ENCODE measurements at places on chromosomes 1 and 21.

DNA sequence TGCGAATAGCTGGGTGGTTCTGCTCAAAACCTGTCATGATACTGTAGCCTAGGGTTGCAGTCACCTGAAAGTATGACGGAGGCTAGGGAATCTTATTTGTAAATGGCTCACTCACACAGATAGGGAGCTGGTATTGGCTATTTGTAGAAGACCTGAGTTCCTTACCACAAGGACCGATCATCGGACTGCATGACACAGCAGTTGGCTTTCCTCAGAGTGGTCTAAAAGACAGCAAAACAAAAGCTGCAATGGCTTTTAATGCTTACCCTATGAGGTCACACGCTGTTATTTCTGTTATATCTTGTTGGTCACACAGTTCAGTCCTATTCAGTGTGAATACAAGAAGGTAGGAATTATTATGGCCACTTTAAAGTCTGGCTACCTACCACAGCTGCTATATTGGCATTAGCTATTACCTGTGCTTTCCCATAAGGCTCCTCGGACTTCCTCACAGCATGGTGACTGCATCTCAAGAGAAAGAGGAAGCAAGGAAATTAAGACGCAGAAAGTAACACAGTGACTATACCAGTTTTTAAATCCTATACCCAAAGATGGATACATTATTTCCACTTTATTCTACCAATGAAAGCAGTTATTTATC lies 68.4 kb upstream of the LRRC7 start:
- DNase-seq = no peak

DNA sequence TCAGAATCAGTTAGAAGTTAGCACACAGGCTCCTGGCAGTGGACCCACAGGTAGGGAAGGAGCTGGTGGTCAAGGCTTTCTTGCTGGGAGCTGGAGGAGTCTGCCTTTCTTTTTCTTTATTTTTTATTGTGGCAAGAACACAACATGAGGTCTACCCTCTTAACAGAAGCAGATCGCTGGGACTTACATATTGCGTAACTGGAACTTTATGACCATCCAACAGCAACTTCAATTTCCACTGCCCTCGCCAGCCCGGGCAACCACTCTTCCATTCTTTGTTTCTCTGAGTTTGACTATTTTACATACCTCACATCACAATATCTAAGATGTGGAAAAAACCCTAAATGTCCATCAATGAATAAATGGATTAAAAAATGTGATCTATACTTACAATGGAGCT lies 147.8 kb upstream of the AJAP1 start:
- no peak for DNase-seq

- DNase-seq = no peak
Observed at GRCh38 chr1:94115254-94115899, 5.6 kb downstream of the ABCA4 start.

DNA sequence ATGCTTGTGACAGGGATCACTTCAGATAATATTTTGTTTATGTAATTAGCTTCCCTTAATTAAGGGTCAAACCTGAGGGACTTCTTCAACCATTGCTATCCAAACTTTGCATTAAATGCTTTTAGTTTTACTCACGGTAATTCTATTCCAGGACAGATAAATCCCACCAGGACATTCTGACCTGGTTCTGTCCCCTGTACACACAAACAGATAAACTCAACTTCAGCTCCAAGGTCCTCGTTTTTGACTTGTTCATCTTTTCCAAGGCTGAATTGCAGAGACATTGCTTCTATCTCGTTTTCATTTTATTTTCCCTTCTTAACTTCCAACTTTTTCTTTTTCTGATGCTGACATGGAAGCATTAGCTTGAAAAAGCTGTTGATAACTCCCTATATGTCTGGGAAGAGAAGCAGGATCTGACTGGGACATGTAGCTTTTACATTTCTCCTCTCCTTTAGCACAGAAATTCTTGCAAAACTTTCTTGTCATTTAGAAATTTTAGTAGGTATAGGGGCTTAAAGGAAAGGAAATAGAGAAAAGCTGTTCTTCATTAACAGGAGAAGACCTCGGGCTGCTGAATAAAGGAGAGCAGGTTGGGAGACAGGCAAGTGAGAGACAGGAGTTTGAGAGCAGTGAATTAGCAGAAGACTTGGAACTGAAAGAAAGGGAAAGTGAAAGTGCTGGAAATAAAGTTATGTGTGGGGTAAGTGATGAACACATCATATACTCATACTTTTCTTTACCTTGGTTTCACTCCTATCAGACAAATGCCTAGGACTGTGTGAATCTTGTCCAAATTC lies 231.7 kb upstream of the B3GALT2 start:
- DNase-seq = no peak

DNA sequence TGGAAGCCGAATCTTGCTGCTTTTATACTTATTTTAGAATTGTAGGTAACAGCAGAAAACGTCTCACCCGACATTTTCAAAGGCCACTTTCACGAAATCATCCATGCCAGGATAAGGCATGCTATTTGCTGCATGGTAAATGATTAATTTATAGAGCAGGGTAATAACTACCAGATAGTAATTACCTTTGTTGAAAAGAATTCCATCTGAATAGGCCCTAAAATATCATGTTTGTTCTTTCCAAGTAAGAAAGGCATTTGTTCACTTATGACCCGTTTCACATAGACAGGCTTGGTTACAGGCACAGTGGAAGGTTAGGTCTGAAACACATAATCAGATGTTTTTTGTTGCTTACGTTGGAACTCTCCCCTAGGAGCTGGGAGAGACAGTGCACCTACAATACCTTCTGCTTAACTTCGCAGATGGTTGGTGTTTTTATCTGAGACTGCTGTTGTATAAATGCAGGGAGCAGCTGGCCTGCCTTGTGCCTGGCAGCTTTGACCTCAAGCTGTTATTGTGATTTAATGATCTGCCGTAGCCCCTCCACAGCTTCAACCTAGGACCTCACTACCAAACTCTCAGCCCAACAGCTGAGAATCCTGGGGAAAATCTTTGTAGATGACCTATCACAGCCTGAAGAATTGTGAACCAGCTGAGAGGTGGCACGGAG lies 1.6 kb downstream of the SLC44A3 start:
- DNase-seq = peak; percentile 86

GRCh38 chr1:1763657-1764621 lies 14.3 kb downstream of the NADK start:
- DNase-seq = no peak

- DNase-seq = no peak
Observed at GRCh38 chr1:154874465-154874864, 4.4 kb upstream of the KCNN3 start.

DNA sequence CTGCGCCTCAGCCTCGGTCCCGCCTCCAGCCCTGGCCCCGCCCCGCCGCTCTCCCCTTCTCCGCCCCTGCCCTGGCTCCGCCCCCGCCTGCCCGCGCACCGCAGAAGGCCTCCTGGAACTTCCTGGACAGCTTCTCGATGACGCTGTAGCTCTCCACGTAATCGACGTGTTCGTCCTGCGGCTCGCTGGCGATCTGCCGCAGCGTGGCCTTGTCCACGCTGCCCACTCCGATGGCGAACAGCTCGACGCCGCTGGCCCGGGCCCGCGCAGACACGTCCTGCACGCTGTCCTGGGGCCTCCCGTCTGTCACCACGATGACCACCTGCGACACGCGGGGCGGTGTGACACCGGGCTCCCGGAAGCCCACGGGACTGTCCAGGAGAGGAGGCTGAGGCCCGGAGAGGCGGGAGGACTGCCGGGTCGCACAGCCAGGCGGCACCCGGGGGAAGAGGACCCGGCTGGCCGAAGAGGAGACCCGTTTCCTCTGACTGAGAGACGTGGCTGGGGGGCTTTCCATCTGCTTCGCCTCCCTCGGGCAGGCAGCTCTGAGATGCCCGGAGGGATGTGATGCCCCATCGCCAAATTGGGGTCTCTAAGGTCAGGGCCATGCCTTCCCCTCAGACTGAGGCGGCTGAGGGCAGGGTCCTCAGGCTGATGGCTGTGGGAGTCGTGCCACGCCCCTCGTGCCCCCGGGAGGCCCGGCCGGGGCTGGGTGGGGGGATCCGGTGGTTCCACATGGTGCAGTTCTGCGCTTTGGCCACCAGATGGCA lies 4.6 kb downstream of the MATN1 start:
- DNase-seq = no peak

DNA sequence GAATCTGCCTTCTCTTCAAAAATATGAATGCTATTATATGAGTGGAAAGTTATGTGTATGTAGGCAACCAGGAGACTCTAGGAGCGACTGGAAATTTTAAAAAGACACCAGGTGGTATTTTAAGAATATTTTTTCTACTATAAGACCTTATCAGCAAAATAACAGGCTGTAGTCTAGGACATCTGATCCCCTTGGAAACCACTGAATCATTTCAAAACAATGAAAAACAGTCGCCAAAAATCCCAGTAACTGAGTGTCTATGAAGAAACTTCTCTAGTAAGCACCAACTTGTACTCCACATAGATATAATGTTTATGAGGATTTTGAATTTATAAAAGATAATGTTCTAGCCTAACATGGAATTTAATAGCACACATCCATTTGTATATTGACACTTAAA lies 358.5 kb downstream of the GPATCH2 start:
- no peak for DNase-seq

- no peak for DNase-seq
Observed at GRCh38 chr1:160584784-160585183, 5.5 kb upstream of the CD84 start.

- peak; percentile 10 for DNase-seq
Observed at GRCh38 chr1:77538956-77539518, 143.4 kb downstream of the ZZZ3 start.

DNA sequence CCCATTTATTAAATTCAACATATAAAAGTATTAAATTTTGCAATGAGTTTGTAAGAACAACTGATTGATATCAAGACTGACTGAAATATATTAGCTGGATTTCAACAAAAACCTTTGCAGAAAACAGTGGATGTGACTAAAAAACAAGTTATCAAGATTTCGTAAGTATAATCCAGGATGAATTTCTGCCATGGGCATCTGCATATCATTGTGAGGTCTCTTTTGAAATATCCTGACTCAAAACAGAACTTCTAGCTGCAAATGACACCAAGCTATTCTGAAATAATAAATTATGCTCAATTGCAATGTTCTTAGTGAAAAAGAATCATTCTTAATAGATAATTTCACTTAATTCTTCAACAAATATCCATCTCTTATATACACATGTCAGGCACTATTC lies 52.6 kb downstream of the CD34 start:
- DNase-seq = no peak

GRCh38 chr1:44424747-44425146 lies 19.7 kb downstream of the RNF220 start:
- no peak for DNase-seq

GRCh38 chr1:184583849-184584248 lies 170.8 kb downstream of the EDEM3 start:
- no peak for DNase-seq

DNA sequence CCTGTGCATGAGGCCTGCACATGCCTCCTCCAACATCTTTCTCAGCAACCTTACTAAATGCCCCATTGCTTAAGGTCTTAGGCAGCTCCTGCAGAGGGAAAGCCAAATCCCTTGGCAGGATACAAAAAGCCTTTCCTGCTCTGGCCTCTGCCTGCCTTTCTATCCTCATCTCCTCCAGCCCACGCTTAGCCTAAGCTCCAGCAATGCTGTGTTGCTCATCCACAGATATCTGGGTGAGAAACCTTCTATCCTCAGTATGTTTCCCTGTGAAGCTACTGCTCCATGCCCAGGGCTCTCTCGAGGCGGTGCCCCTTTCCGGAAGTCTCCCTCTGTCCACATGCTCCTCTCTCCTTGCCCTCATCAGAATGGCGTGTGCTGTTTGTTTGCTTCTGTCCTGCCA lies 37.0 kb upstream of the CCSAP start:
- no peak for DNase-seq

- DNase-seq = no peak
Observed at GRCh38 chr1:194028002-194028401, 841.6 kb upstream of the B3GALT2 start.

- no peak for DNase-seq
Observed at GRCh38 chr1:29945426-29945825, 709.1 kb downstream of the PTPRU start.

GRCh38 chr1:73943270-73943669 lies 254.7 kb downstream of the LRRIQ3 start:
- no peak for DNase-seq

DNA sequence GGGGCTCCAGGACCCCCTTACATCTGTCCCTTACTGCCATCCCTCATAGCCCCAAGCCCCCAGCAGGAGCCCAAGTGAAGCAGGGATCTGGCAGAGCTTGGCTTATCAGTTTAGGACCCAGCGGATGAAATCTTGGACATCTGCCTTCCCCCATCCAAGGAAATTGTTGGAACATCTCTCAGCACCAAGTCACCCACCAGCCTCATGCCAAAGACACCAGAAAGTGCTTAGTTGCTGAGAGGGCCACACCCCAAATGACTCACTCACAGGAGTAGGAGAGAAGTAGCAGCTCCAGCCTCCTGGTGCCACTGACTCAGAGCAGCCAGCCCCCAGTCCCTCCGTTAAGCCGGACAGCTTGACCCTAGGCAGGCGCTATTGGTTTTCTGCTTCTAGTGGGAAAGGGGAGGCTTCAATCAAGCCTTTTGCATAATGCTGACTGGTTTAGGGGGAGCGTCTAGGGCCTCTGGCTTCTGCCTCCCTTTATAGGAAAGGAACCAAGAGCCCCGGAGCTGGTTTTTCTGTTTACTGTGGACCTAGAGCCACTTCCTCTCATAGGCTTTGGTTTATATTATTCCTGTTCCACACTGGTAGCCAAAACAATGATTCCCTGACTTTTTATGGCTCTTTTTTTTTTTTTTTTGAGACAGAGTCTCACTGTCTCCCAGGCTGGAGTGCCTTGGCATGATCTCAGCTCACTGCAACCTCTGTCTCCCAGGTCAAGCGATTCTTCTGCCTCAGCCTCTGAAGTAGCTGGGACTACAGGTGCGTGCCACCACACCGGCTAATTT lies 114.2 kb upstream of the IPO9 start:
- no peak for DNase-seq

DNA sequence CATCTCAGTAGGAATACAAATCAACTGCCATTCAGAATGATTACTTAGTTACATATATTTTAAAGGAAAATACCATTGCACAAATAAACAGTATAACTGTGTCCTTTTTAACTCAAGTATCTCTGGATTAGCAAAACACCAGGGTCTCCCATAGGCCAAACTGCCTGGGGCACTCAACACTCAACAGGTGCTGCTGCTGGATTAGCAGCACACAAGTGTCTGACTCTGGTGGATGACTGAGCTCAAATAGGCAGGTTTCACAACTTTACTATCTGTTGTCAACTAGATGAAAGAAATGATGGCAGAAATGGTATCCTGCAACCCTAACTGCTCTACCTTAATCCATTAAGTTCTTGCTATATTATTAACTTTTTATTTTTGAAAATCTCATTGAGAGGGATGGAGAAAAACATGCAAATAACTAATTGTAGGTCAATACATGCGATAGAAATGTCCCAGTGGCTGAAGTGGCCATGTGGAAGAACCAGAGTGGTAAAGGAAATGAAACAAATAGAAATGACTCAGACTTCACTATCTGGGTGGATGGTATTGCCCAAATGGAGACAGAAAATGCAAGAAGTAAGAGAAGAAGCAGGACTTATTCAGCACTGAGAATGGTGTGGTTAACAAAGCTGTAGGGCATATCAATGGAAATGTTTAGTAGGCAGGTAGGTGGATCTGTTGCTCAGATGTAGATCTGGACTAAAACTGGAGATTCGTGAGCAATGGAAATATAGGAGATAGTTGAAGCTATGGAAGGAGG lies 90.8 kb upstream of the CCDC190 start:
- DNase-seq = no peak
